ENCODE measurements at places on chromosomes 7 and 10. TPM values are rescaled to one million over a fixed set of nuclear protein-coding genes. Genes with fewer than 3 reads are reported as not detected.

TMEM72 gene
- not detected for total RNA-seq

CYP26A1 gene
- total RNA-seq, result 0.17 TPM

NKX1-2 gene
- 3.4 TPM for total RNA-seq

WEE2 gene
- not detected for total RNA-seq

PTER gene
- 25.8 TPM for total RNA-seq

IDI2 gene
- total RNA-seq, result not detected

MYPN gene
- total RNA-seq, result 0.34 TPM

TRIM50 gene
- total RNA-seq, result not detected

ERV3-1 gene
- total RNA-seq, result 7.2 TPM

HOXA13 gene
- 3.6 TPM for total RNA-seq

CCL24 gene
- total RNA-seq, result not detected

All from HCT116 (cell line).